Effector memory CD4-positive, alpha-beta T cell (primary cell): ENCODE measurements at places on chromosomes 11 and 22.

GRCh38 chr22:50569896-50570535 lies 7.3 kb upstream of the SYCE3 start:
- peaks cover 28% of the 10 kb centered on the region for H3K36me3 ChIP-seq
- no peak for DNase-seq
- H3K4me3 ChIP-seq = no peak overlapping the region
- no peaks in the 10 kb centered on the region for H3K4me1 ChIP-seq
- no peak overlapping the region for H3K27ac ChIP-seq

DNA sequence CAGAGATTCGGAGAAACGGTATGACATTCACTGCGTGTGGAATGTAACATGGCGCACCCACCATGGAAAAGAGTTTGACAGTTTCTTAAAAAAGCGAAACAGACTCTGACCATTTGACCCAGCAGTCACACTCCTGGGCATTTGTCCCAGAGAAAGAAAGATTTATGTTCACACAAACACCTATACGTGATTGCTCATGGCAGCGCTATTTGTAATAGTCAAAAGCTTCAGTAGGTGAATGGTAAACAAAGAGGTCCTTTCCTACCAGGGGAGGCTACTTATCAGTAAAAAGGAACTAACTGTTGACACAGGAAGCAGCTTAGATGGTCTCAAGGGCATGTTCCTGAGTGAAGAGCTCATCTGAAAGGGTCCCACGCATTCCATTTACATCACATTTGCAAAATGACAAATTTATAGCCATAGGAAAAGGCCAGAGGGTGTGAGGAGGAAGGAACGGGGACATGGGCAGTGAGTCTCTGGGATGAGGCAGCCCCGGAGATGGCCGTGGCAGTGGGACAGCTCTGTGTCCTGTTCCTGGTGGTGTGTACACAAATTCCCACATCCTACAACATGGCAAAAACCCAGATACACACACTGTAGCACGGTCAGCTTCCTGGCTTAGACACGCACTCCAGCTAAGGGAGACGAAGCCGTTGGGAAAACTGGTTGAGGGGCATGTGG lies 14.6 kb upstream of the KRTAP5-6 start:
- no peak overlapping the region for H3K27ac ChIP-seq
- no peaks in the 10 kb centered on the region for H3K4me1 ChIP-seq
- no peaks in the 10 kb centered on the region for H3K36me3 ChIP-seq

GRCh38 chr22:21726650-21727049 lies 8.9 kb downstream of the YPEL1 start:
- H3K27me3 ChIP-seq = no peaks in the 10 kb centered on the region
- H3K27ac ChIP-seq = no peak overlapping the region
- H3K36me3 ChIP-seq = no peaks in the 10 kb centered on the region
- no peak for DNase-seq

- no peaks in the 10 kb centered on the region for H3K27me3 ChIP-seq
- H3K27ac ChIP-seq = no peak overlapping the region
- H3K4me3 ChIP-seq = no peak overlapping the region
- no peak for DNase-seq
These were observed 2.6 kb downstream of the PACSIN2 start for GRCh38 chr22:43012390-43012789.

DNA sequence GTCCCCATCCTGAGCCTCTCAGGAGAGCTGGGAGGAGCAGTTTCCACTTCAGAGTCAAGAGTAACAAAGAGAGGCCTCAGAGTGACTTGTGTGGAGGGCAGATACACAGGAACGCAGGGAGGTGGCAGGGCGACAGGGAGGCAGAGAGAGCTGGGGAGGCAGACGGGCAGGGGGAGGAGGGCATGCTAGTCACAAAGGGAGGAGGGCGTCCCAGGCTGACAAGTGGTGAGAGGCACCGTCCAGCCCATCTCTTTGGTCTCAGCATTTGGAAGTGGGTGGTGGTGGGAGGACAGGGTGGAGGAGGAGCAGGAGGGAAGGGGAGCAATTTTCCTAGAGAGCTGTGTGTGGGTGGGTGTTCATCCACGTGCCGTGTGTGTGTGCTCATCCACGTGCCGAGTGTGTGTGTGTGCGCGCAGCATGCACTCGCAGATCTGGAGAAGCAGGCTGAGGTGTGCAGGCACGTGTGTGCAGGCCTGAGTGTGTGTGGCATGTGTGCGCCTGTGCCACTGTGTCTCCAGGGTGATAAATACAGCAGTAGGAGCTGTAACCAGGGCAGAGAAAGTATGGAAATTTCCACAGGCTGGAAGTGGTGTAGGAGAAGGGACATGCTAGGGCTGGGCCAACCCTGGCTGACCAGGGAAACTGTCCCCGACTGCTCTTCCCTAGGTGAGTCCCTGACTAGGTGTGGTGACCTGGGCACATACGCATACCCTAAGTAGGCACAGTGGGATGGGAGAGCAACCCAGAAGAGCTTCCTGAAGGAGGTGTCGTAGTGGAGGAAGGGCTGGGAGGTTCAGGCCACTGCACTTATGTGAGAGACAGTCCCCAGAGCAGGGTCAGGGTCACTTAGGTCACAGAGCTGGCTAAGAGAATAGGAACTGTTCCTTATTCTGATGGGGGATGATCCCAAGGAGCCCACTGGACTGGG lies 7.3 kb upstream of the PDE2A start:
- H3K36me3 ChIP-seq = no peaks in the 10 kb centered on the region
- no peak overlapping the region for H3K4me3 ChIP-seq
- peaks cover 5% of the 10 kb centered on the region for H3K4me1 ChIP-seq
- H3K27ac ChIP-seq = no peak overlapping the region
- DNase-seq = no peak

- H3K36me3 ChIP-seq = no peaks in the 10 kb centered on the region
- H3K4me3 ChIP-seq = no peak overlapping the region
- H3K27ac ChIP-seq = no peak overlapping the region
- H3K27me3 ChIP-seq = no peaks in the 10 kb centered on the region
These were observed 141.9 kb downstream of the TMEM135 start for GRCh38 chr11:87179621-87180020.
